Thyroid gland (tissue), 4 donors: ENCODE measurements at places on chromosomes 16 and 17. TPM values are rescaled to one million over a fixed set of nuclear protein-coding genes. Genes with fewer than 3 reads are reported as not detected.

The NOD2 gene
- 0.40 TPM for total RNA-seq

The ASPHD1 gene
- not detected for total RNA-seq

The LDHD gene
- 41.3 TPM for total RNA-seq

The TMEM235 gene
- not detected for total RNA-seq

The LRRC46 gene
- total RNA-seq = not detected

The GRB7 gene
- 7.1 TPM for total RNA-seq

The YBX2 gene
- total RNA-seq = 1.2 TPM

The RAMP2 gene
- 26.0 TPM for total RNA-seq

The CTRB1 gene
- not detected for total RNA-seq

The RAB11FIP3 gene
- 27.5 TPM for total RNA-seq

The MYLK3 gene
- total RNA-seq = not detected

The IQCK gene
- 93.8 TPM for total RNA-seq

The NDUFAB1 gene
- 135 TPM for total RNA-seq

The SLX1A gene
- 73.2 TPM for total RNA-seq

The NPIPA3 gene
- 1.2 TPM for total RNA-seq

The NUPR1 gene
- 1,103 TPM for total RNA-seq

The IKZF3 gene
- total RNA-seq = 2.7 TPM

The EVPLL gene
- total RNA-seq = 1.4 TPM

The PRCD gene
- 1.5 TPM for total RNA-seq

The SEC14L5 gene
- 0.27 TPM for total RNA-seq

The CLEC3A gene
- not detected for total RNA-seq

The ATP2A1 gene
- 2.3 TPM for total RNA-seq

The PDXDC1 gene
- 80.5 TPM for total RNA-seq

The SGCA gene
- not detected for total RNA-seq

The DCXR gene
- total RNA-seq = 161 TPM

The SULT1A2 gene
- 17.7 TPM for total RNA-seq
